ENCODE measurements at places on chromosomes 1 and 21. TPM values are rescaled to one million over a fixed set of nuclear protein-coding genes. Genes with fewer than 3 reads are reported as not detected.

- no peak overlapping the region for H3K4me3 ChIP-seq
- H3K27me3 ChIP-seq: no peaks in the 10 kb centered on the region
- no peak overlapping the region for H3K27ac ChIP-seq
- peaks cover 10% of the 10 kb centered on the region for H3K36me3 ChIP-seq
- no peak for DNase-seq
- H3K4me1 ChIP-seq: peaks cover 9% of the 10 kb centered on the region
Measured at GRCh38 chr21:39178421-39178820, 4.8 kb downstream of the PSMG1 start.

DNA sequence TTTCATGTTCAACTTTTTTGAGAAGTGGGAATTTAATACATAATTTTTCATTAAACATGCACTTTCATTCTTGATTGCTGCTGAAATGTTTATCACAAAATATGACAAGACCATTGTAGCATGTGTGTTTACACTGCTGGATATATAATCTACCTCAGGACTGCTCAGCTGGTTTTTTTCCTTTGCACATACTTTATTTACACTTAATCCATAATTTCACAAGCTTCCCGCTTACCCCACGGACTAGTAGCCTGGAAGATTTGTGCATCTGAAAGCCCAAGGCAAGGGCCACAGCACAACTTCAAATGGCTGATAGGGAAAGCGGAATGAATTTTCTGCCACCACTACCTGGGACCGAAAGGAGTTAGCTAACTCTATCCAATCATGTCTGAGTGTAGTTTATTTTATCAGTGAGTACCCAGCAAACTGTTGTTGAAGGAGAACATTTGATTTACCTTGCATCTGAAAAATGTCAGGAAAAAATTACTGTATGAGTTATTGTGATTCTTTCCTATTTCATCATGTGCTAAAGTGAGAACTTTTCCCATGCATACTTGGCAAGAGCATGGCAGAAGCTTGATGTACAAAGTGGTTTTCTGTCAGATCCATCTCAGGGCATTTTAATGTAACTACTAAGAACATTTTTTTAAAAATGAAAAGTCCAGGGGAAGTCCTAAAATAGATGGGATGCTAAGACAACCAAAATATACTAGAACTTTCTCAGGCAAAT lies 558.2 kb upstream of the USP24 start:
- no peaks in the 10 kb centered on the region for H3K27me3 ChIP-seq
- H3K4me1 ChIP-seq: no peaks in the 10 kb centered on the region
- no peak for DNase-seq
- H3K36me3 ChIP-seq: no peaks in the 10 kb centered on the region
- no peak overlapping the region for H3K27ac ChIP-seq

Gene MTHFR
- 59.9 TPM for total RNA-seq

DNA sequence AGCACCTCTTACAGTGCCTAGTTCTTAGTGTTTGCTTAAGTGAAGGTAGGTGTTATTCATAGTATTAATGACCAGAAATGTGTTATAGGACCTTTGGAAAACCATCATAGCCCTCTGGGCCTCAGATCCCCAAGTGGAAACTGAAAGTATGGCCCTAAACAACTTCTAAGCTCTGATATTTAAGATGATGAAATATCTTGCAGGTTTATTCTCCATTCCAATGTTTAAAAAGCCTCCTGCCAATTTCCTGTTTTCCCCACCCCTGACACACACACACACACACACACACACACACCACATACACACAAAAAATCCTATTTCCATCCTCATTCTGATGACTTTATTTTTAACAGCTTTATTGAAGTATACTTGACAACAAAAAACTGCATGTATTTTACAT lies 108.2 kb downstream of the DIRAS3 start:
- H3K27me3 ChIP-seq: no peaks in the 10 kb centered on the region
- H3K36me3 ChIP-seq: no peaks in the 10 kb centered on the region
- DNase-seq: no peak
- no peaks in the 10 kb centered on the region for H3K4me1 ChIP-seq
